ENCODE measurements at places on chromosomes 6 and 20.

DNA sequence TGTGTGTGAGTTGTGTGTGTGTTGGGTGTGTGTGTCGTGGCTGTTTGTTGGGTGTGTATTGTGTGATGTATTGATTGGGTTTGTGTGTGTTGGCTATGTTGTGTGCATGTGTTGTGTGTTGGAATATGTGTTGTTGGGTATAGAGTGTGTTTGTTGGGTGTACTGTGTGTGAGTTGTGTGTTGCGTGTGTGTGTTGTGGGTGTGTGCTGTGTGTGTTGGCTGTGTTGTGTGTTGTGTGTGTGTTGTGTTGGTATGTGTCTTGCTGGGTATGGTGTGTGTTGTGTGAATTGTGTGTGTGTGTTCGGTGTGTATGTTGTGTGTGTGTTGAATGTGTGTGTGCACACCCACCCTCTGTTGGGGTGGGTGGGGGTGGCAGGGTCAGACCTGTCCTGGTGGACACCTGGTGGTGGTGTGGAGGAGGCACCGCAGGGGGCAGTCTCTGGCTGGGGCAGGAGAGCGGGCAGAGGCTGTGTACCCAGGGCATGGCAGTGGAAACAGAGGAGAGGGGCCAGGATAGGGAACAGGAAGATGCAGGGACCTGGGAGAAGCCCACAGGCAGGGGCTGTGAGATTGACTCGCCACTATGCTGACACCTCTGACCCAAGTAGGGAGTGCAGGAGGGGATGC lies 25.5 kb upstream of the PXDC1 start:
- DNase-seq = no peak

- DNase-seq = no peak
These were observed 96.2 kb downstream of the VIP start for GRCh38 chr6:152846825-152847224.

GRCh38 chr6:36633915-36634314 lies 39.8 kb downstream of the SRSF3 start:
- DNase-seq = no peak

GRCh38 chr20:46438156-46438750 lies 31.8 kb upstream of the ELMO2 start:
- peak; percentile 32 for DNase-seq

DNA sequence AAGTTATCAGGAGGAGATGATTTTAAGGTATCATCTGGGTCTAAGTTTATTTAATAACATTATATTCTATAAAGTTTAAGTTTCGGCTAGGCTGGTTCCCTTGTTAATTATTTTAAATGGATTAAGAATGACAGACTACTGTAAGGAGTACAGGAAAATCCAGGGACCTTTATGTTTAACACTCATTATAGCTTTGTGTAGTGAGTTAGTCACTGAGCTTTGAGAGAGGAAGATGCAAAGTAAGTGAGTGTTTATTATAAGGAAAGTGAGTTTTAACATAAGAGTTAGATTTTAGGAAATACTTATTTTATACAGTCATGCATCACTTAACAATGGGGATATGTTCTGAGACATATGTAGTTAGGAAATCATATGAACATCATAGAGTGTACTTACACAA lies 485.5 kb downstream of the MMUT start:
- no peak for DNase-seq

DNA sequence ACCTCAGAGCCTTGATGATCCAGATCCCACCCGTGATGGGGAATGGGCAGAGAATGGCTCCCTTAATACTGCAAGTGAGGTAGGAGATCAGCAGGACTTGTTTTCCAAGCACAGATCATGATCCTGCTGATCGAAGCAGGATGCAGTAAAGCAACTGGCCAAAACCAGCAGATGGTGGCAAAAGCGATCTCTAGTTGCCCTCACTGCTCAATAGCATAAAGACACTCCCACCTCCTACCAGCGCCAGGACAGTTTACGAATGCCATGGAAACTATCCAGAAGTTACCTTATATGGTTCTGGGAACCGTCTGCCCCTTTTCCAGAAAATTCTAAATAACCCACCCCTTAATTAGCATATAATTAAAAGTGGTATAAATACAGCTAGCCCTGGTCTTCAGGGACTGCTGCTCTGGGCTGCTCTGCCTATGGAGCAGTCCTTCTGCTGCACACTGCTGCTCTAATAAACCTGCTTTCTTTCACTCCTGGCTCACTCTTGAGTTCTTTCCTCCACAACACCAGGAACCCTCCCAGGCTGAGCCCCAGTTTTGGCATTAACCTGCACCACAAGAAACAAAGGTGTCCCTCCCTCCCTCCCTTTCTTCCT lies 415.8 kb downstream of the PREX1 start:
- no peak for DNase-seq

GRCh38 chr6:451847-452246 lies 60.3 kb downstream of the IRF4 start:
- DNase-seq = no peak

DNA sequence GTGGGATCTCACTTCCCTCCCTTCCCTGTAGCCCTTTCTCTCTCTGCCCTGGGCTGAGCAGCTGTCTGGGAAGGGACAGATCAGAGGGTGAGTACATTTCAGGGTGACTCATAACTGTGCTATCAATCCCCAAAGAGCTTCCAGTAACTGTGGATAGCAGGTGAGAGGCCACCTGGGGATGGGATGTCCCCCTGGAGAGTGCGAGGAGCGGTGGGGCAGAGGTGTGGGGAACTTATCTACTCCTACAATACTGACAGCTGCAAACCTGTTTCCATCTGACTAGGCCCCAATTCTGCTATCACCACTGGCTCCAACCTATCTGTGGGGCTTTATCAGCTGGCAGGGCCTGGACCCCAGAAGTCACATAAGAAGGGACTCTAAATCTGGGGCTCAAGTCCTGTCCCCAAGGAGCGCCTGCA lies 32.6 kb downstream of the KCNK5 start:
- DNase-seq = no peak

GRCh38 chr6:25428758-25429317 lies 149.7 kb downstream of the CARMIL1 start:
- no peak for DNase-seq

GRCh38 chr20:57197352-57198131 lies 68.9 kb downstream of the BMP7 start:
- no peak for DNase-seq

- no peak for DNase-seq
These were observed 1.7 kb upstream of the SLC12A5 start for GRCh38 chr20:46027245-46027853.

GRCh38 chr6:162688751-162689345 lies 38.7 kb downstream of the PRKN start:
- no peak for DNase-seq

DNA sequence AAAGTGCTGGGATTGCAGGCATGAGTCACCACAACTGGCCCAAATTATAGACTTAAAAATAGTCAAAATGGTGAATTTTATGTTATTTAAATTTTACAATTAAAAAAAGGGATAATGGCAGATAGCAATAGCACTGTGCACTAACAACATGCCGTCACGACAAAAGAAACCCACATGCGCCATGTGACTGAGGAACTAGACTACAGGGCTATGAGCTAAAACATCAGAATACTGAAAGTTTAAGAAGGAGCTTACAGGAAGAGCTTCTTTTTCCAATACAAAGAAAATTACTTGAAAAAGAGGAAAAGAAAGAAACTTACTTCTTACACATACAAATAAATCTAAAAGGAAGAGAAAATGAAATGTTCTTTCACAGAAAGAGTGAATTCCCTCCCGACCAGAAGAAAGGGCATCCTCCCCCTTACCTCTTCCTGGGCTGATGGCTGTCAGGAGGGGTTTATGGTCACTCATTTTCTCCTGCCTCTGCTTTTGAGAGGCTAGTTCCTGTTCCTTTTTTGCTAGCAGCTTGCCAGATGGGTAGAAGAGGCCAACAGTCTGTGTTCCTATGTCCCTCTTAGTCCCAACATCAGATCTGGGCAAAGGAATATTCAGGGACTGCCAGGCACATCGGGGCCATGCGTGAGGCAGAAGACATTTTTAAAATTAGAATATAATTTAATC lies 54.5 kb downstream of the DZANK1 start:
- DNase-seq = no peak

DNA sequence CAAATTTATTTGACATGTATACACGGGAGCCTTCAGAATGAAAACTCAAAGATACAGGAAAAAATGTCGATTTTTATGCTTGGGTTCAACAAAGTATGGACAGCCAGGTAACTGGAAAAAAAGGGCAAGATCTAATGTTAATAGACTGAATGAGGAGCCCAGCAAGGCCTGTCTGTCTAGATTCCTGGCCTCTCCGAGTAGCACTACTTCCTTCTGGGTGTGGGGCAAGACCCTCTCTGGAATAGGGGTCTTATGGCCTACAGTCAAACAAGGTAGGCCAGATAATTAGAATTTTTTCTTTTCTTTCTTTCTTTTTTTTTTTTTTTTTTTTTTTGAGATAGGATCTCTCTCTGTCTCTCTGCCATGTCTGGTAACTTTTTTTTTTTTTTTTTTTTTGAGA lies 113.4 kb upstream of the SHLD1 start:
- DNase-seq = no peak

- DNase-seq = no peak
These were observed 63.3 kb downstream of the GNAS-AS1 start for GRCh38 chr20:58787211-58788005.

DNA sequence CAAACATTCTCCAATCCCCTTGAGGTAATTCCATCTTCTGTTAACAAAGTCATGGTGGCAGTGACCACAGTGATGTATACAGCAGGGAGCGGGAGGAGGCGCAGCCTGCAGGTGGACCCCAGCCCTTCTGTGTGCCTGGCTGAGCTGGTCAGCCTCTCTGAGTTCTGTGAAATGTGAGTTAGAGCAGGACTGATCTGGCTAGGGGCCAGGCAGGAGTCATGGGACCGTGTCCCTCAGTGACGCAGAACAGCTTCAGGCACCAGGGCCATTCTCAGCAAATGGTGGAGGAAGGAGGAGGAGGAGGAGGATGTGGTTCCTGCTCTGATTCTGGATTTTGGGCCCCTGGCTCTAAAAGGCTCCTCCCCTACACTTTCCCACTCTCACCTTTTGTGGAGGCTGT lies 6.9 kb downstream of the PHACTR3 start:
- DNase-seq = no peak

GRCh38 chr6:52590152-52590891 lies 13.5 kb upstream of the TRAM2 start:
- DNase-seq = no peak

GRCh38 chr20:19786311-19786710 lies 28.3 kb downstream of the RIN2 start:
- DNase-seq = no peak

DNA sequence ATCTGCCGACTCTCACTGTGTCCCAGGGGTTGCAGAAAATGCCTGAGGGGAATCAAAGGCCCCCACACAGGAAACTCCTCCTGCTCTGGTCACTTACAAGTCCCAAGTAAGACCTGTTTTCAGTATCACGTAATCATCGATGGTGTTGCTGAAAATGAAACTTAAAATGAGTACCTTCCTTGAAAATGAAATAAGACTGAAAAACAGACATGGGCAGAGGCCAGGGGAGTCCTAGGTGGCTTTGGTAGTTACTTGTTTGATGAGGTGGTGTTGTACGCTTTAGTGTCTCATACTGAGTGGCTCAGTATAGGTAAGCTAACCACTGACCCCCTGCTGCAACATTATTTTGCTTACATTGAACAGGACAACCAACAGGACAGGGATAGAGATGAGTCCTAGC lies 43.0 kb upstream of the SYNCRIP start:
- DNase-seq = no peak

GRCh38 chr6:106381881-106382280 lies 21.4 kb downstream of the CRYBG1 start:
- DNase-seq = no peak

- DNase-seq = no peak
These were observed 53.1 kb upstream of the ARMC2 start for GRCh38 chr6:108795122-108795521.

DNA sequence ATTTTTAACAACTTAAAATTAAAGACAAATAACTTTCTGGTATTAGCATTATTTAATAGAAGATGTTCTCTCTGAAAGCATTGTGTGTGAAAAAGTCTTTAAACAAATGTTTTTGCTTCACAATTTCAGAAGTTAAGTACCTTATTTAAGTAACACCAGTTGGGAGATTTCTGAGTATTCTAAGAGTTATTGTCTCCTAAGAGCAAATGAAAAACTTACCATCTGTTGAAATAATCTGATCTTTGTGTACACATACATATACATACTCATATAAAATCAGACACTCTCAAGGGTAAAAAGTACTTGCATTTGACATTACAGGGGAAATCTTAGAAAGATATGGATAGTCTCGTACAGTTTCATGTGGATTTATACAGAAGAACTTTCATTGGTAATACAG lies 2.4 kb downstream of the BTBD3 start:
- no peak for DNase-seq

DNA sequence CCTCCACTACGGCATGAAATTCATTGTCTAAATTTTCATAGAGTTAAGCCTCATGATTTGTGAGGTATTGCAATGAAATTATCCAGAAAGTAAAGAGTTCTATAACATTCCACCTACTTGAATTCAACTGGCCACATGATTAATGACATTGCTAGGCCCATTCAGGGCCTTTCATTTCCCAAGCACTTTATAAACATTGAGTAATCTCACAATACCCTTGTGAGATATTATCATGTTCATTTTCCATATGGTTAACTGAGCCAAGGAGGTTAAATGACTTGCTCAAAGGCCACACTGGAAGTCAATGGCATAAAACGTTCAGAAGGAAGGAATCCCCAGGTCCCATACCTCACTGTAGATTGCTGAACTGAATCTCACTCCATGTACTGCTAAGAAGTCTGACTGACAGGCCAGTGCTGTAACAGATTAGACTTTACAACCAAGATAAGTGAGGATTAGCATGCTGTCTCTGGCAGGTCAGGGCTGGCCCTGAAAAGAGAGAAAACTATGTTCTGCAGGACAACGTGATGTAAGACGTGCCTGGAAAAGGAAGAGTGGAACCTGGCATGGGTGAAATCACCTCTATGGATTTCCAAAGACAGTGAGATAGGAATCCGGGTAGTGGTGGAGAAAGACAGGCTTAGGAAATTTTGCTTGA lies 75.9 kb upstream of the SPACA1 start:
- DNase-seq = no peak

DNA sequence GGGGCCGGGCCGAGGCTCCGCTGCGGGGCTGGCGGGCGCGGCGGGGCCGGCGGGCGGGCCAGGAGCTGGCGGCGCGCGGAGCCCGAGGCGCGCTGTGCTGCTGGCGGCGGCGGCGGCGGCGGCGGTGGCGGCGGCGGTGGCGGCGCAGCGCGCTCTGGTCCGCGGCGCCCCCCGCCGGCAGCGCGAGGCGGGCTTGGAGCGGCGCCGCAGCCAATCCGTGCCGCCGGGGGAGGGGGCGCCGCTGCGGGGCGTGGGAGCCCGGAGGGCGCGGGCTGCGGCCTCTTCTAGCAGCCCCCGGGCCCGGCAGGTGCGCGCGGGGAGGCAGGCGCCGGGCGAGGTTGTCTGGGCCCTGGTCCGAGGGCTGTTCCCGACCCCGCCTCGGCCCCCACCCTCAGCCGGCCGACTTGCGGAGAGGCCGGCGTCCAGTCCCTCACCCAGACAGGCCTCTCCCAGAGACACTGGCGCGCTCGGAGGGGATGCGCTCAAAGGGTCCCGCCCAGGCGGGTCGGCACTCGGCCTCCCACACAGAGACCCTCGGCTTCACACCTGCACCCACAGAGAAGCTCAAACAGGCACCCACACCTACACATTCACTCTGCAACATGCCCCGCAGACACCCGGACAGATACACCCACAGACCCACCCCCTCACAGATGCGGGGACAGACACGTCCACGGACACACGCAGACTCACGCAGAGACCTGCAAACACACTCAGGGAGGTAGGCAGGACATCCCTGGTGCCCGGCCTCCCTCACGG lies at the start of gene RIMS4:
Gene RIMS4 (minus strand): TSS at position 156 of the 759 bp plus-strand sequence. CDS start 275 bp downstream, outside the sequence.
- peak; percentile 19 for DNase-seq

- no peak for DNase-seq
These were observed 47.2 kb upstream of the REV3L start for GRCh38 chr6:111530218-111530617.
